RPMI8226 (cell line): ENCODE measurements at places on chromosomes 5 and 9.

DNA sequence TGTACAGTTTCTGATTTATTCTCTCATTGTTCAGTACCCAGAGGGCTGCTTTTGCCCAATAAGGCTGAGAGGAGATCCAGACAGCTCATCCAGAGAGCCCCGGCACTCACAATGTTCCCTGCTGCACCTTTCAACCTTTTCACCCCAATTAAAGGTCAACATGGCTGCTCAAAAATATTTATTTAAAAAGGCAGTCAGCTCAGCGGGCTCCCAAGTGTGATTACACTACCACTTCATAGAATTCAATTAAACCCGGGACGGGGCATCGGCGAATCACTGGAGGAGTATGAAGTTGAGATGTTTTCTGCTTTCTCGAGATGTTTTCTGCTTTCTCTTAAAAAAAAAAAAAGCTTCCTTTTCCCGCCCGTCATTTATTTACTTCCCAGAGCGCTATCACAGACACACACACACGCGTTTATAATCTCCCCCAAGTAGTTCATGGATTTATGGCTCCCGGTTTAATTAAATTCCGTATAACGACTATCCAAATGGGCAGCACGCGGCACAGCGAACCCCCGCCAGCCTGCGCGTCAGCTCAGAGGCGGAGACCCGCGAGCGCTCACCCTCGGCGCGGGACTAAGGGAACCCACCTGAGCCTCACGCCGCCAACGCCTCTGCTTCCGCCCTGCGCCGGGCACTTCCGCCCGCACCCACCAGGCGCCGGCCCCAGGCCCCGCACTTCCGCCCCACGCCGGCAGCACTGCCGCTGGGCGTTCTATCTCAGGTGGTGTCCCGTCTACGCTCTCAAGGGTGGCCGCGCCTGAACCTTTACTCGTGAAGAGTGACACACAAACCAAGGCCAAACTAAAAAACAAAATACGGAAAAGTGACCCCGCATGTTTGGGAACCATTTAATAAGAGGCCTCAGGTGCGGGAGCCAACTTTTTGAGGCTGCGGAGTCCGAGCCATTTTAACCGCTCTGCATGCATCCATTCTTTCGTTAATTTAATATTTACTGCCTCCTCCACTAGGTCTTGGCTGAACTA is at the start of gene C5orf63:
Gene C5orf63, minus strand, starts transcription at position 642 of the 986 bp plus-strand sequence. CDS start 14,507 bp downstream, outside the sequence.
- DNase-seq, result peak; percentile 86

DNA sequence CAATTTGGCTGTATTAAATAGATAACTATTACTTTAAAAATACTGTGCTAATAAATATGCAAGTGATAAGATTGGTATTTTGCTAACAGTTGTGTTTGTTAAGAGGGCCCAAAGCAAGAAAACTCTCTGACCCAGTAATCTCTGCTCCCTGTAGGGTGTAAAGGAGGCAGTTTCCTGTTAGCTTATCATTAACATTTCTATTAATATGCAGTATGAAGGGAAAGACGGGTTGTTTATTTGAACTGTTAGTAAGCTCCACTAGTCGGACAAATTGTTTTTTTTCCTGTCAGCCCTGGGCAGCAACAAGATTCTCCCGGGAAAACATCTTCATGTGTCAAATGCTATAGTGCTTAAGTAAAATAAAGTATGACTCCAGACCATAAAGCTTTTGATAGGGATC is 35.6 kb downstream of the ERP44 start:
- no peak for DNase-seq

- no peak for DNase-seq
Observed at GRCh38 chr9:7479300-7479699, 320.3 kb downstream of the DMAC1 start.

- no peak for DNase-seq
Observed at GRCh38 chr5:157713830-157714595, 17.2 kb upstream of the THG1L start.

DNA sequence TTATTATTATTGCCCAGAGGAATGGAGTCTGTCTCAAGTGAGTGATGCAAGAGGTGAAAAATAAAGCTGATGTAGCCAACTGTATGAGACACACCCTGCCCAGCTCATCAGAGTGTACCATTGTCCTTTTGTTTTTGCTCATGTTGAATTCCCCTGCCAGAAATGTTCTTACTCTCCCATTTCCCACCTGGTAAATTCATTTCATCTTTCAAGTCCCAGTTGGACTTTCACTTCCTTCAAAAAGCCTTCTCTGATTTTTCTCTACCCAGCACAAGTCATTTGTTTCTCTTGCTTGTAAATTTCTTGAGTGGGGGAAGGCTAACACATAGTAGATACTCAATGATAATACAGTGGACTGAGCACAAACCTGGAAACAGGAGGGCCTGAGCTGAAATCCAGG is 394.5 kb upstream of the ZNF462 start:
- no peak for DNase-seq
